ENCODE measurements at places on chromosomes 5 and 9.

DNA sequence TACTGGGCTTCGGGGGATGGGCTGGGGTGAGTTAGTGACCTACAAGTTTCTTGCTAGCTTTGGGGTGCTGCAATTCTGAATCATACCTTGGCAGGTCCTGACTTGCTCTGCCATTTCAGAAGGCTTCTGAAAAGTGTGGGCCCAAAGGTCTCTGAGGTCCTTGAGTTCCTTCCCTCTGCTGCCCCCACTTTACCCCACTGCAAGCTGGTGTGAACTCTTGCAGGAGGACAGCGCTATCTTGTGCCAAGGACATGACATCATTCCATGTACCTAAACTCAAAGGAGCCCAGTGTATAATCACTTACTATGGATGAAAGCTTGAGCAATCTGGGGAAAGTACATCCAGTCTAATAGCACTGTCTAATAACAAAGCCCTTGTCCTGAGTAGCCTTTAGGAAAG, 157.4 kb downstream of the RMI1 start:
- no peak for DNase-seq

- DNase-seq, result no peak
Measured at GRCh38 chr5:93874080-93874479, 132.7 kb upstream of the POU5F2 start.

DNA sequence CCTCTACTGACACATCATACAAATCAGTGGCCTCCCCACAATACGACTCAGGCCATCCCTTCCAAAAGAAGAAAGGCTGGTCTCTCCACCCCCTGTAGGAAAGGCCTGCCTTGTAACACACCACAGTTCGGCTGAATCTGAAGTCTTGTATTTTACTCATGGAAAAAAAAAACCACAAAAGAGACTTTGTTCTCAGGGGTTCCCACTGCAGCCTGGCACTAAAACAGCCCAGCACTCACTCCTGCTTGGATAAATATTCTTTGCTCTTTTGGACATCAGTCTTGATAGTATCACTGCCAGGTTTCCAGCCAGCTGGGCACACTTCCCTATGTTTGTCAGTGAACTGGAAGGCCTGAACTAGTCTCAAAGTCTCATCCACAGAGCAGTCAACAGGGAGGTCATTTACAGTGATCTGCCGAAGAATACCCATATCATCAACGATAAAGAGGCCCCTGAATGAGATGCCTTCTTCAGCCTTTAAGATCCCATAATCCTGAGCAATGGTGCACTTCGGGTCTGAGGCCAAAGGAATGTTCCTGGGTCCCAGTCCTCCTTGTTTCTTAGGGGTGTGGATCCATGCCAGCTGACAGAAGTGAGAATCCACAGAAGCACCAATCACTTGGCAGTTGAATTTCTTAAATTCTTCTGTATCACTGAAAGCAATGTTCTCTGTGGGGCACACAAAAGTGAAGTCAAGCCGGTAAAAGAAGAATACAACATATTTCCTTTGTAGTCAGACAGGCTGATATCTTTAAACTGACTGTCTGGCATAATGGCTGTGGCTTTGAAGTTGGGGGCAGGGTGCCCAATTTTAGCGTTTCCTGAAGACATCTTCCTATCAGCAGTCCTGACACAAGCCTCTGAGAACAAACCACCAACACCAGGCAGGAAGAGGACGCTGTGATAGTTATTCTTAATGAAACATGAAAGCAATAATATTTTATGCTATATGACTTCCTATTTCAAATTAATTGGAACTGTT, 198.1 kb downstream of the LURAP1L start:
- DNase-seq, result no peak

- no peak for DNase-seq
Measured at GRCh38 chr5:125026867-125027731, 280.7 kb upstream of the ZNF608 start.

- no peak for DNase-seq
Measured at GRCh38 chr9:70480405-70480980, 66.0 kb upstream of the KLF9 start.

- DNase-seq, result no peak
Measured at GRCh38 chr5:17412760-17413671, 85.0 kb upstream of the TAF11L2 start.

DNA sequence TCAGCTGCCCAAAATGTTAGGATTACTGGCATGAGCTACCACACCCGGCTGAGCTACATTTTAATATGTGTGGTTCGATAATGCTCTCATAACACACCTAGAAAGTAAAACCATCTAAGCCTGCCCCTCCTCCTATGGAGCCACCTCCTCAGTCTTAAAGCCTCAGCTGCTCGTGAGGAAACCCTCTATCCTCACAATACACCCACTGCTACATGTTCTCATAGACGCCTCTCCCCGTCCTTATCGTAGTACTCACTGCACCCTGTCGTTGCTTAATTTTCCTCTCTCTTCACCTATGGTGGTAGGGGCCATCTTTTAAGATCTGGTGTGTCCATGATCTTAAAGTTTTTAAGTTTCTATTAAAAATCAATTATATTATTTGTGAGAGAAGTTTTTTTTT, 72.9 kb downstream of the RCL1 start:
- no peak for DNase-seq

DNA sequence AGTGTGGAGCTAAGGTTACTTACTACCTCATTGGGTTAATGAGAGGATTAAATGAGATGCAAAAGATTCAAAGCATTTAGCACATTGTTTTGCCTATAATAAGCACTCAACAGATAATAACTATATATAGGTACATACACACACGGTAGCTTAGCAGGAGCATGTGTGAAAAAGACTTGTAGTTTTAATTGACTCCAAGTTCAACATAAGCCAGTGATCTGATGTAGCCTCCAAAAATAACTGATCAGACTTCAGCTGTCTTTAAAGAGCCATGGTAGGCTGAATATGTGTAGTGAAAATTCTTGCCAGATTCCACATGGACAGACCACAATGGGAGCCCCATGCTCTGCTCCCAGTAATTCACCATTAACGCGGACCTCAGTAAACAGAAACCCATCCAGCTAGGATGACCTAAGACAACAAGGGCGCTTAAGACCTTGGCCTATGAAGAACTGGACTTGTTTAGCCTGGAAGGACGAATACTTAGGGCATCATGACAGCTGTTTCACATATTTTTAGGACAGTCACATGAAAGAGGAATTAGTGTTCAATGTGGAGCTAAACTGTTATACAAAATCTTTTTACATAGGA, 115.1 kb upstream of the ZNF366 start:
- DNase-seq, result no peak

- peak; percentile 24 for DNase-seq
Measured at GRCh38 chr9:26244661-26245451, 566.6 kb upstream of the TUSC1 start.

GRCh38 chr9:86819552-86819951, 127.8 kb downstream of the GAS1 start:
- DNase-seq, result no peak

GRCh38 chr9:136017289-136018190, 56.4 kb upstream of the UBAC1 start:
- no peak for DNase-seq

- DNase-seq, result no peak
Measured at GRCh38 chr5:168740811-168741213, 161.6 kb upstream of the PANK3 start.

- no peak for DNase-seq
Measured at GRCh38 chr9:109010746-109011145, 2.6 kb downstream of the CTNNAL1 start.

All from SHP77 treated with DMSO at 0.1 percent for 48 hours (cell line).